ENCODE measurements at places on chromosomes 5 and 9. TPM values are rescaled to one million over a fixed set of nuclear protein-coding genes. Genes with fewer than 3 reads are reported as not detected.

Gene NR2F1-AS1
- total RNA-seq = 8.3 TPM

Gene ANKRD31
- 0.74 TPM for total RNA-seq

DNA sequence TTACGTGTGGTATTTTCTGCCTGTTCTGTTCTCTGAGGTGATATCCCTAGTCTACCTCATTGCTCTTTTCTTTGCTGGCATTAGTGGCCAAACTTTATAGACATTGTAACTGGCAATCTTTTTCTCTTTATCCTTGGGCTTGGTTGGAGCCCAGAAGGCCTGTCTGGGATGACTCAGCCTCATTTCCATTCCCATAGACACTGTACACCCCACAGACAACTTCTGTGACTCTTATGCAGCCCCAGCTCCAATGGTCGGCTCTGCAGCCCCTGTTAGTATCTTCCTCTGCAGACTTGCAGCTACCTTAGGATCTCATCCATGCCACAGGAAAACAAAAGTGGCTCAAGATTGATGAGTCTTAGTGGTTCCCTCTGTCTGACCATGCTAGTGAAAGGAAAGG, 79.8 kb downstream of the CFAP95 start:
- DNase-seq = no peak

GRCh38 chr5:159825551-159826051, 90.7 kb upstream of the ADRA1B start:
- DNase-seq = no peak

Gene CAMK2A
- 0.09 TPM for total RNA-seq

Gene F2RL2
- 3.6 TPM for total RNA-seq

Gene EQTN
- total RNA-seq = 3.4 TPM

- DNase-seq = no peak
Observed at GRCh38 chr5:116604805-116605204, 30.2 kb upstream of the SEMA6A start.

DNA sequence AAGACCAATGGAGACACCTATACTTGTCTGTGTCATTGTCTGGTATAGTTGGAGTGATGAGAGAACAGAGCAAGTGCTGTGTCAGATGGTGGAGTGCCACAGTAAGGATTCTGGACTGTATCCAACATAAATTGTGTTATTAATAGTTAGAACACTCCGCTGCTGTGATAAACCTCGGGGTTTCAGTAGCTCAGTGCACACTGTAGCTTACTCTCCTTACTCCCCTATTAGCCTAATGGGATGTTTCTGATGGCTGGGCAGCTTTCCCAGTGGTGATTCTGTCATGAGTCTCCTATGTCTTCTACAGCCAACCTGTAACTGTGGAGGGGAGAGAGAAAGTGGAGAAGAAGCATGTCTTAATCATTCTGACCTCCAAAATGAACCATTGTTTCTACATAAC, 127.6 kb upstream of the PTCH1 start:
- no peak for DNase-seq

- DNase-seq = no peak
Observed at GRCh38 chr9:131712151-131712716, 27.6 kb downstream of the RAPGEF1 start.

- DNase-seq = no peak
Observed at GRCh38 chr5:60503771-60504170, 196.2 kb downstream of the DEPDC1B start.

DNA sequence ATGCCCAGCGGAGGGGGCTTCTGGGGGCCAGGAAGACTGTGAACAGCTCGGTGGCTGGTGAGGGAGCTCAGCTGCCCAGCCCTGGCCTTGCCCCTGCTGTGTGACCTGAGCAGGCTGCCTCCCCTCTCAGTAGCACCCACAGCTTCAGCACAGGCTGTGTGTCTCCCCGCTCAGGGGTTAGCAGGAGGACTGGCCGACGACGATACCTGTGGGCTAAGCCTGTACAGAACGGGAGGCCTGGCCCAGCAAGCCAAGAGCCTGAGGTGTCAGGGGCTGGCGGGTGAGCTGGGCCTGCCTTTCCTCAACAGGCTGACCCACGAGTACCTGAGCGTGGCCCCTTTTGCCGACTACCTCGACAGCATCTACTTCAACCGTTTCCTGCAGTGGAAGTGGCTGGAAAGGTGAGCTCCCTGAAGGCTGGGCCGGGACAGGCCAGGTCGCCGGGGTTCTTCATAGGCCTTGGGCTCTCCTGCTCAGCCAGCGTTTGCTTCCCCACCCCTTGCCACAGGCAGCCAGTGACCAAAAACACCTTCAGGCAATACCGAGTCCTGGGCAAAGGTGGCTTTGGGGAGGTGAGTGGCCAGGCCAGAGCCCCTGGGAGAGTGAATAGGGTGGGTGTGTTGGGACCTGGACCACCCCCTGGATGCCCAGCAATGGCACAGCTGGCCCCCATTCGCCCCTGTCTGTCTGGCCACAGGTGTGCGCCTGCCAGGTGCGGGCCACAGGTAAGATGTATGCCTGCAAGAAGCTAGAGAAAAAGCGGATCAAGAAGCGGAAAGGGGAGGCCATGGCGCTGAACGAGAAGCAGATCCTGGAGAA, 6.6 kb downstream of the GRK6 start:
- no peak for DNase-seq

Gene PCDHGA2
- total RNA-seq = 0.71 TPM

Gene CCL27
- 0.67 TPM for total RNA-seq

DNA sequence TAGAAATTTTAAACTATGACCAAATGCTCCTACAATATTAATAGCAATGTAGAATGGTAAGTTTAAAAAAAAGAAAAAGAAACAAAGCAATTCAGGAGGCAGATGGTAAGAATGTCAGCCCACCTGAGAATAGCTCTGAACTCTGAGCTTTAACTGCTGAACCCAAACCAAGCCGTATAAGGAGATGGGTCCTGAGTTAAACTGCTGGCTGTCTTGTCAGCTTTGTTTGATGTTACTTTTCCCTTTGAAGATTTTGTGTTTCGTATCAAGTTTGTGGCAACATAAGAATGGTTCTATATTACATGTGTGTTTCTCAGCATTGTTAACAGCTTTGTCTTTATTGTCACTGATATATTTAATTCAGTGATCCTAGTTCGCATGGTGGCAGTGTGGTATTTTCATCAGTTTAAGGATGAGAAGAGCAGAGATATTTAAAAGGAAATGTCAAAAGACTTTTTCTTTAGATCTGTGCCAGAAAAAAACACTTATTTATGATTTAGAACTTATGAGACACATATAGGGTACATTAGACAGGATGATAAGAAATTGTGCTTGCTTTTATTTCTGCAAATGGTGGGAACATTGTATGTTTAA, 390.1 kb downstream of the CCDC171 start:
- no peak for DNase-seq

GRCh38 chr5:174204535-174205313, 159.2 kb downstream of the NSG2 start:
- peak; percentile 84 for DNase-seq

DNA sequence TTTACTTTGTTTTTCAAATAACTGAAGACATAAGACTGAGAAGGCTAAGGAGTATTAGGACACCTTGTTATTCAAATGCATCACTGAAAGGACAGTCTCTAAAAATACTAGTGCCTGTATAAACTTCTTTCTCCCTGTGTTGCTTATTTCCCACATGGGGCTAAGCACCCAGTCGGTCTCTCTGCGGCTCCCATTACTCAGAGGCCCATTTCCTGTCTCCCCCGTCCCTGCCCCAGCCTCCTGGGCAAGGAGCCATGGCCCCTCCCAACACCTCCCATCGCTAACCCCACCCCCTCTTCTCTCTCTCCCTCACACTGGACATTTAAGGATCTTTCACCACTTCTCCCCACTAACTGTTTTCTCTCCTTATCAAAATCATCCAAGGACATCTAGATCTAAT, 81.9 kb downstream of the EBF1 start:
- DNase-seq = no peak

Gene NAIF1
- total RNA-seq = 9.5 TPM

GRCh38 chr9:113482991-113483675, 19.6 kb downstream of the RGS3 start:
- DNase-seq = no peak

GRCh38 chr5:140881889-140882590, at the start of gene PCDHA13:
Gene PCDHA13 (plus strand): TSS chr5:140882124. CDS start chr5:140882269, 145 bp downstream.
- DNase-seq = peak; percentile 57

- no peak for DNase-seq
Observed at GRCh38 chr5:148541054-148541835, 113.1 kb downstream of the HTR4 start.

- no peak for DNase-seq
Observed at GRCh38 chr5:179397516-179397915, 52.3 kb upstream of the ADAMTS2 start.

DNA sequence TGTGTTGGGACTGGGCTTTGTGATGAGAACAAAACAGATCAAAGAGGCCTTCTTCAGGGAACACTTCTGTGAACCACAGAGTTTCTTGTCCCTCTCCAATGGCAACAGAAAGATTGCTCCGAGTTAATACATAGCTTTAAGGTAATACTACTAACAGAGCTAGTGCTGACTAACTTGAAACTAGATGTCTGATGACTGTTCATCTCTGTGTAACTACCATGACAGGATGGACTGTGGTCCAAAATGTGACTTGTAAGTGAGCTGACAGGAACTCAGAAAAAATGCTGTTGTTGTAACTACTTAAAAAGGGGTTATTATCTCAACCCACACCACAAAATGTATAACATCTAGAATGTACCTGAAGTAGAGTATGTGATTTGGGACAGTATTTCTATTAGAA, 630.2 kb upstream of the DMAC1 start:
- no peak for DNase-seq

Gene PCDHGB7
- 23.9 TPM for total RNA-seq

Gene SPINK7
- total RNA-seq = not detected

DNA sequence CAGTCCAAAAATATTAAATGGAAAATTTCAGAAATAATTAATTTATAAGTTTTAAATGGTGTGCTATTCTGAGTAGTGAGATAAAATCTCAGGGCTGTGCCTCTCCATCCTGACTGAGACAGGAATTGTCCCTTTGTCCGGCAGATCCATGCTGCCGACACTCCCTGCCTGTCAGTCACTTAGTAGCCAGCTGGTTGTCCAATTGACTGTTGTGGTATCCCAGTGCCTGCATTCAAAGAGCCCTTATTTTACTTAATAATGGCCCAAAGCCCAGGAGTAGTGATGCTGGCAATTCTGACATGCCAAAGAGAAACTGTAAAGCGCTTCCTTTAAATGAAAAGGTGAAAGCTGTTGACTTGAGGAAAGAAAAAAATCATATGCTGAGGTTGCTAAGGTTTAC, 157.5 kb downstream of the ENC1 start:
- peak; percentile 69 for DNase-seq

Gene RICTOR
- 24.7 TPM for total RNA-seq

DNA sequence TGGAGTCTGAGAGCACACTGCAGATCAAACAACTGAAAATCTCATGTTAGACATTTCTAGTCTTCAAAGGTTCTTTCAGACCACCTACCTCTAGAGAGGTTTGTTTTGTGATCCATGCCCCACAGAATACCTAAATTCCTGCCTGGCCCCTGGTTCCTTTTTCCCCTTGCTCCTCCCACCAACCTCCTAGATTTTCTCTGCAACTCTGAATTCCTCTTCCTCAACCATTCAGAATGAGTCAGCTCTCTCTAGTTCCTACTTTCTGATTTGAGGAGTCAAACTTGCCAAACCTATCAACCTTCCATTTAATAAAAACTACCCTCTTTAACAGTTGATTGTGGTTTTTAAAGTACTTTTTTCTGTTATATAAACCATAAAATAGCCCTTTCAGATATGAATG, 83.2 kb upstream of the ZNF462 start:
- no peak for DNase-seq

GRCh38 chr5:150945486-150945885, 40.7 kb upstream of the ZNF300 start:
- DNase-seq = no peak

Gene DMGDH
- total RNA-seq = 1.4 TPM

DNA sequence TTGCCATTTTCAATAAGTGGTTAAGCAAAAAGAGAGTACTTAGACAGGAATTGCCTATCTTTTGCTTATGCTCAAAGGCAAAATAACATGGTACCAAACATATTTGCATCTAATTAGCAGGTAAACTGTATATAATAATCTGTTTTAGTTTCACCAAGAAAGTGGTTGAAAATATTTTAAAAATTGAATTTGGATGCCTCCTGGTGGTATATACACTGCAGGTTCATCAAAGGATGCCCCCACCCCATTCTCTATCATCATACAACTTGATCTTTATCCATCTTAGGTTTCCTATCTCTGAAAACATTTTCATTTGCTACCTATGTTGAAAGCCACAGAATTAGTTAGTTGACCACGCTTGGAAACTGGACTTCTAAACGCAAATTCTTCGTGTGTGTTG, 47.0 kb upstream of the MROH2B start:
- no peak for DNase-seq

DNA sequence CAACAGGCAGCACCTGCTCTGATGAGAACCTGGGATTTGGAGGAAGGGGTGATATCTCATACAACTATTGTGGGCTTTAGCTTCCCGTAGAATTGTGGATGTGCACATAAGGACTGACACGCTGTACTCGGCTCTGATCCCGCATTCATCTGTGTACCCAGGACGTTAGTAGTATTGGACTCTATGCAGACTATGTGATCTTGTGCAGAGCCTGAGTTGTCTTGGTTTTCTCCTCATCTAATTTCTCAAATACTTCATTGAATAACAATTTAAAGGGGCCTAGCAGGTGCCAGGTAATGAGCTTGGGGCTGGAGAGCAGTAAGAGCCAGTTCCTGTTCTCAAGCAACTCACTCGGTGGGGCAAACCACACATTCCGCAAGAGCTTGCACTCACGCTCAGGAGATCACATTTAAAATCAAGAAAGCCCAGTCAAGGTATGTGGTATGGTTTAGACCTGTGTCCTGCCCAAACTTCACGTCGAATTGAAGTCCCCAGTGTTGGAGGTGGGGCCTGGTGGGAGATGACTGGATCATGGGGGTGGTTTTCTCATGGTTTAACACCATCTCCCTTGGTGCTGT, 14.8 kb downstream of the C5orf15 start:
- no peak for DNase-seq

Gene CNTLN
- total RNA-seq = 10.1 TPM

DNA sequence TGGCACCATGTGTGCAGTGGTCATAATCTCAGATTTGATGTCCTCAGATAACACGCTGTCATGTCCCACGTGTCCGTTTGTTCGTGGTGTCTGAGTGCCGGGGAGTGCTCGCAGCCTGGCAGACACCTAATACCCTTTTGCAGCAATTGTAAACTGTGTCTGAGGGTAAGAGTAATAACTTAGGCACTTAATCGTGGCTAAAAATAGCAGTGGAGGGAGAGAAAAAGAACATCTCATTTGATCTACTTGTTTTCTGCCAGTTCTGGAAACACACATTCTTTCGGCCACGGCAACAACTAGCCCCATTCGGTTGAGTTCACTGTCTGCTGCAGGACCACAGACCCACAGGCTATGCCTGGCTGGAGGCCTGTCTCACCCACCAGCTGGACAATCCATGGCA, 16.5 kb downstream of the ADCY2 start:
- no peak for DNase-seq

- no peak for DNase-seq
Observed at GRCh38 chr5:67233075-67233474, 36.5 kb upstream of the CD180 start.

DNA sequence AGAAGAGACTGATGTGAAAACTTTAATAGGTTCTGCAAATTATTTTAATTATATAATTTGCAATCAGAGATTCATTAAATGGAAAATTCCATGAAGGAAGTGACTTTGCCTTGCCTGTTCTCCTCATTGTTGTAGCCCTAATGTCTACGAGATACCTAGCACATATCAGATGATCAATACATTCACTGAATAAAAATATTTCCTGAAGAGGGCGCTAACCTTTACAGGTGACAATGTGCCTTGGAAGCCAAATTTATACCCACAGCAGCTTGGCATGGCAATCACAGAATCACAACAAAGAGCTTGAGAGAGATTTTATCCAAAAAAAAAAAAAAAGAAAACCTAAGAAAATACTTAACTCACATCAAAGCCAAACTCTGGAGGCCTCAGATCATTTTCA, 17.4 kb downstream of the HAUS6 start:
- peak; percentile 60 for DNase-seq

All from neural progenitor cell (in vitro differentiated cells).